ENCODE measurements at places on chromosomes 3 and 15. TPM values are rescaled to one million over a fixed set of nuclear protein-coding genes. Genes with fewer than 3 reads are reported as not detected.

DAPK2 gene
- 4.4 TPM for polyA plus RNA-seq

MEX3B gene
- 14.6 TPM for polyA plus RNA-seq

GRCh38 chr3:119858957-119859356 lies 77.1 kb downstream of the NR1I2 start:
- no peak for DNase-seq

- no peak for DNase-seq
Observed at GRCh38 chr3:16861432-16861831, 23.3 kb upstream of the PLCL2 start.

DNA sequence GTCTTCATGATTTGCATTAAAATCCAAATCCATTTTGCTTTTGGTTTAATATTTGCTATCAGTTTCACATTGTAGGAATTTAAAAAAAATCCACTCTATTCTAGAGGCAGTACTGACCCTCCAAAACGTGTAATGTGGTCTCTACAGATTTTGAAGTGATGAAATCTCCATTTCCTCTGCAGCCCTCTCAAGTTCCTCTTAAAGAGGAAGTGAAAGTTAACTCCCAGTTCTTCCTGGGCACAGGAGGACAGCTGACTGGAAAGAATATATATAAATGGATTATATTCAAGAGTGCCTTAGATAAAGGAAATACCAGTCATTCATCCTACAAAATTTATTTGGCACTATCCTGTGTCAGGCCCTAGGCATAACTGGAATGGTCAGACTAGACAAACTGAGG lies 83.5 kb upstream of the PLCL2 start:
- DNase-seq, result no peak

- DNase-seq, result peak; percentile 65
Observed at GRCh38 chr15:95603802-95604201, 726.7 kb upstream of the NR2F2 start.
